T47D (cell line): ENCODE measurements at places on chromosomes 3 and 15.

- peak; percentile 89 for DNase-seq
Observed at GRCh38 chr15:66251790-66252684, 1.5 kb downstream of the MEGF11 start.

GRCh38 chr3:115341208-115341607, 194.1 kb upstream of the ZBTB20 start:
- no peak for DNase-seq

DNA sequence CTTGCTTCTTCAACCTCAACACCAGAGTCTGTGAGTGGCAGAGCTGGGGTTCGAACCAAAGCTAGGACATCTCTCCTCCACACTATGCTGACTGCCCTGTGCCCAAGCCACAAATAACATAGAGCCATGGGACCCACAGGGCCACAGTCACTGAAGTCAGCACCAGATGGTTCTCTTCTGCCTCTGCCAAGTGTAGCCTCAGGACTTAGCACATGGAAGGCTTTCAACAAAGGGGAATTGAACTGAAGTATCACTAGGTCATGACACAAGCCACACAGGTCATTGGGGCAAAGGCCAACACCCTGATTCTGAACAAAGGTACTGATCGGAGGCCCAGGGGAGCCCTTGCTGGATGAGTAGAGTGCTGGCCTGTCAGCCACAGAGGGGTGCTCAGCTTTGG, 83.6 kb downstream of the BDH1 start:
- no peak for DNase-seq

DNA sequence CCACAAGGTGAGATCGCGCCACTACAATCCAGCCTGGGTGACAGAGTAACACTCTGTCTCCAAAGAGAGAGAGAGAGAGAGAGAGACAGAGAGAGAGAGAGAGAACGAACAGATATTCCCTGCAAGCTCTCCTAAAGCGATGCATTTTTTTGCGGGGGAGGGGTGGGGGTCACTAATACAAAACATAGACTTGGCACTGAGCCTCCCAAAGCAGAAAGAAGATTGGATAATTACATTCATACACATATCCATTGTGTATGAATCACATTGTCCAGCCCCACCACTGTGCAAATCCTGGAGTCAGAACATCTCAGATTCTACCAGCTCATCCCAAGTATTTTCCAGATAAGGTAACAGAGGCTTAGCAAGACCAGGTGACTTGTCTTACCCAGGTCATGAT, 459.9 kb downstream of the MAGI1 start:
- no peak for DNase-seq

- no peak for DNase-seq
Observed at GRCh38 chr15:80923668-80924067, 66.0 kb downstream of the MESD start.

- no peak for DNase-seq
Observed at GRCh38 chr3:112755845-112756613, 90.6 kb downstream of the CD200R1L start.

GRCh38 chr3:105518806-105519418, 152.2 kb downstream of the ALCAM start:
- DNase-seq, result peak; percentile 11

GRCh38 chr3:34256021-34256420, 457.6 kb downstream of the PDCD6IP start:
- no peak for DNase-seq

DNA sequence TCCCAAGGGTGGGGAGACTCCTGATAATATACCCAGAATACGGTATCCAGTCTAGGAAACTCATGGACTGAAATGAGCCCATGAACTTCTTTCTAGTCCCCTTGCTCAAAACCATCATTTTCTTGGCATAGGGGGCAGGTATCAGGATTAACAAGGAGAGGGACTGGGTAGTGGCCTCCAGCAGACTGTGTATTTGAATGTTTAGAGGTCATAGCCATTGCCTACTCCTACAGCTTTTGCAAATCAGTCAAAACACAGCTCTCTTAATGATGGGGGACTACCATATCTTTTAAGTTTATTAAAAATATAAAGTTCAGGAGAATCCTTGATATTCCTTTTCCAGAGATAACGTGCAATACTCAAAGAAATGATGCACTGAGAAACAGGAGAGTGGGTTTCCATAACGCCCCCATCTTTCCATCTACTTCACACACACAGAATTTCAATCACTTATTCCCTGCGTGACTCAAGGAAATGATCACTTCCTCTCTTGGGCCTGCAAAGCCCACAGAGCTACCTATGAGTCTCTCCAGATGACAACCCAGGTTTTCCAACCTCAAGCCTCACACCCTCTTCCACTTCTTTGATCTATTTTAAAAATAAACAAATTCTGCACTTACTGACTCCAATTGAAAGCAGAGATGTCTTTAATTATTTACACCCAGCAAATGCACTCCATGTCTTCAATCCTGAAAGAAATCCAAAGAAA, 584.0 kb upstream of the LMCD1 start:
- no peak for DNase-seq

- peak; percentile 90 for DNase-seq
Observed at GRCh38 chr15:101167753-101168462, 83.9 kb downstream of the CHSY1 start.

DNA sequence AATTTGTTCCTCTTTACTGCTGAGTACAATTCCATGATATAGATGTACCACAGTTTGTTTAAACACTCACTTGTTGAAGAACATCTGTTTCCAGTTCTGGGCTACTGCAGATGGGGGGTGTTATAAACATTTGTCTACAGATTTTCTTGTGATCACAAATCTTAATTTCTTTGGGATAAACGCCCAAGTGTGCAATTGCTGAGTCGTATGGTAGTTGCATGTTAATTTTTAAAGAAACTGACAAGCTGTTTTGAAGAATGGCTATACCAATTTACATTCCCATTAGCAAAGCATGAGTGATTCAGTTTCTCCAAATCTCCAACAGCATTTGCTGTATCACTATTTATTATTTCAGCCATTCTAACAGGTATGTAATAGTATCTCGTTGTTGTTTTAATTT, 242.0 kb upstream of the MRPL3 start:
- DNase-seq, result no peak

DNA sequence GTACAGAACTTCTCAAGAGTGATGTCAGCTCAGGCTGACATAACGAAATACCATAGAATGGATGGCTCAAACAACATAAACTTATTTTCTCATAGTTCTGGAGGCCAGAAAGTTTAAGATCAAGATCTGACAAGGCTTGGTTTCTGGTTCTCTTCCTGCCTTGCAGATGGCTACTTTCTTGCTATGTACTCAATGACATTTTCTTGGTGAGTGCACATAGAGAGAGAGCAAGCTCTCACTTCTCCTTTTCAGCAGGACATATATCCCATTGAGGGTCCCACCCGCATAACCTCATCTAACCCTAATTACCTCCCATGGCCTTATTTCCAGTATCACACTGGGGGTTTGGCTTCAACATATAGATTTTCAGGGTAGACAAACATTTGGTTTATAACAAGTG, 1072.1 kb downstream of the PLOD2 start:
- DNase-seq, result no peak

GRCh38 chr15:69149803-69150202, 10.6 kb upstream of the GLCE start:
- DNase-seq, result no peak

DNA sequence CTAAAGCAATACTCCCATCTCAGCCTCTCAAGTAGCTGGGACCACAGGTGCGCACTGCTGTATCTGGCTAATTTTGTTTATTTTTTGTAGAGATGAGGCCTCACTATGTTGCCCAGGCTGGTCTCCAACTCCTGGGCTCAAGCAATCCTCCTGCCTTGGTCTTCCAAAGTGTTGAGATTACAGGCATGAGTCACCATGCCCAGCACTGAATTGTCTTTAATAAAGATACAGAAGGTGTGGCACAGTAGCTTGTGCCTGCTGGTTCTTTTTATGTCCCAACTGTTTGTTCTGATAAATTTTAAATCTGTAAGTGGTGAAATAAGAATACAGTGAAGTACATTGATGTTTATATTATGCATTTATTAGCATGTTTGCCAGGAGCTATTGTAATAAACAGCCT, 20.6 kb upstream of the TRAK1 start:
- DNase-seq, result no peak

GRCh38 chr3:164852866-164853265, 225.4 kb downstream of the SI start:
- no peak for DNase-seq

DNA sequence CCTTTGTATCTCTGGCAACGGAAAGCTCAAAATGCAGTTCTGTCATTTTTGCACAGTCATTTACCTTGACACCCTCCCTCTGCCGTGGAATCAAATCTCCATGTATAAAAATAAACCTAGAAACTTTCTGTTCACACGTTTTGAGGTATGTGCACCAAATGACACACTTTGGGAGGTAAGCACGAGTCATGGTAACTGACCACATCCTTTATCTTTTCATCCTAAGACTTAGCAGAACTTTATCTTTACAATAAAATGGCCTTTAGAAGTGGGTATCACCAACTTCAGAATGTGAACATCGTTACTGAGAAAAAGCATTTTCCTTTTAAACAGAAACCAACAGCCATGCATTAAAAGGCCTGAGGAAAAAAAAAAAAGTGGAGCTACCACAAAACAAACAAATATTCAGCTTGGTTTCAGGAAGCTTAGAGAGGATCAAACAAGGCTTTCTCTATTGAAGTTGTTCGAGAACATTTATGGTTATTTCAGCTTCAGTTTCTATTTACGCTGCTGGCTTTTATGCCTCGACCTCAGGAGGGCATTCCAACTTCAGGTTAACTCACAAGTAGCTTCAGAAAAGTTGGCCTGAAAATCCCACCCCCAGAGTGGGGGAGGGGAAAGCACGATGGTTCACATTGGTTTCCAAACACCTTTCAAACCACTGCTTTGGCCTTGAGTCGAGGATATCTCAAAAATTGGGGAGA, 171.1 kb upstream of the ICE2 start:
- DNase-seq, result no peak

DNA sequence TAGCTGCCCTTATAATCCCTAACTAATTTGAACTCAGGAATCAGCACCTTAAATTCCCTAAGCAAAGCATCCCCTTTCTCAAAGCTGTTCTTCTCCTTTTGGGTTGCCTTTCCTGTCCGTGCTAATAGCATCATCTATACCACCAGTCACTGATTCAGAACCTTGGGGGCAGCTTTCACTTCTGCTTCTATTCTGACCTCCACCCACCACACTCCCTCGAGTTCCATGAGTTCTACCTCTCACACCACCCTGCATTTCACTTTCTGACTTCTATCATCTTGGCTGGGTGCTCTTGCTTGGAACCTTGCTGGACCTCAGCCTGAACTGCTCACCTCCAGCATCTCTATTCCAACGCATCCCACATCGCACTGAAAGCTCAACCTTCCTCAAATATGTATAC, 55.4 kb upstream of the KCNMB2 start:
- DNase-seq, result no peak

- DNase-seq, result no peak
Observed at GRCh38 chr15:71716990-71717389, 93.4 kb upstream of the NR2E3 start.

GRCh38 chr3:101567528-101568317, 6.1 kb downstream of the TRMT10C start:
- DNase-seq, result no peak

GRCh38 chr15:85172846-85173490, 191.3 kb downstream of the PDE8A start:
- no peak for DNase-seq

DNA sequence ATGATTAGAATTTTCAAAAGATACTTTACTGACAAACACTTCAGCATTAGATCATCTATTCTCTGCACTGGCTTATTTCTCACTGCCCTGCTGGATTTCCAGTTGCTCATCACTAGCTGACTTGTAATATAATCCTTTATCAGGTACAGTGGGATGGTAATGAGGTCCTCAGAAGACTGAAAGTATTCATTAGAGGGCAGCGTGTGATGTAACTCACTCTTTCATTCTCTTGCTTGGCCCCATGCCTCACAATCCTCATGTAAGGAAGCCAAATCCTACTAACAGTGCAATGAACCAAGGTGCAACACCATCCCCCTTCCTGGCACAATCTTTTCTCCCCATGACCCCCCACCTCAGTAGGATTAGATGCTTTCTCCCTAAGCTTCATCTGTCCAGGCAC, 289.9 kb downstream of the CTNNB1 start:
- DNase-seq, result no peak

- no peak for DNase-seq
Observed at GRCh38 chr3:137335478-137335877, 377.7 kb downstream of the IL20RB start.

GRCh38 chr15:58438956-58439355, 7.2 kb downstream of the LIPC start:
- peak; percentile 77 for DNase-seq

DNA sequence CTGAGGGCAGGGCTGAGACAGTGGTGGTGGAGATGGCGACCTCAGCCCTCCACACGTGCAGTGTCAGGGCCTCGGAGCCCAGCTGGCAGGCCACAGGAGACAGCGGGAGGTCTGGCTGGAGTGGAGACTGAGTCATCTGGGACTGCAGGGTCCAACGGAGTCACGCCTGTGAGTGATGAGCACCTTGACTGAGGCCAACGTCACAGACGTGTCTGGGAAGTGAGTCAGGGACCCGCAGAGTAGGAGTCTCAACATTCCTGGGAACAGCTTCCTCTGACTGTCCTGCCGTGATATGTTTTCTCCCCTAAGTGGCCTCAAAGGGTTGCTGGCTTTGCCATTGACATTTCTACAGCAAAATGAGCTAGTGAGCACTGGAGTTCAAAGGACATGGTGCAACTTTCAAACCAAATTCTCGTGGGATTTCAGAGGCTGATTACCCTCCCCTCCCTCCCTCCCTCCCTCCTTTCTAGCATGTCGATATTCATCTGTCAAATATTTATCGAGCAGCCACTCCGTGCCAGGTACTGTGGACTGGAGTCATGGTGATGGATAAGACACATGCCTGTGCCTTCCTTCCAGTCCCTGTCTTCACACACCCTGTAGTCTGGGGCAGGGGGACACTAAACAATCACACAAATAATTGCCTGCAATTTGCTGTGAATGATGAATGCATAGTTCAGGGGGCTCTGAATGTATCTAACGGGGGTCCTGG, 53.3 kb upstream of the AMOTL2 start:
- peak; percentile 78 for DNase-seq

- DNase-seq, result peak; percentile 65
Observed at GRCh38 chr3:173584093-173584837, 186.7 kb downstream of the NLGN1 start.

- DNase-seq, result peak; percentile 19
Observed at GRCh38 chr3:33064929-33065328, 32.0 kb downstream of the GLB1 start.

- DNase-seq, result peak; percentile 12
Observed at GRCh38 chr3:12679468-12679867, 15.6 kb upstream of the RAF1 start.

DNA sequence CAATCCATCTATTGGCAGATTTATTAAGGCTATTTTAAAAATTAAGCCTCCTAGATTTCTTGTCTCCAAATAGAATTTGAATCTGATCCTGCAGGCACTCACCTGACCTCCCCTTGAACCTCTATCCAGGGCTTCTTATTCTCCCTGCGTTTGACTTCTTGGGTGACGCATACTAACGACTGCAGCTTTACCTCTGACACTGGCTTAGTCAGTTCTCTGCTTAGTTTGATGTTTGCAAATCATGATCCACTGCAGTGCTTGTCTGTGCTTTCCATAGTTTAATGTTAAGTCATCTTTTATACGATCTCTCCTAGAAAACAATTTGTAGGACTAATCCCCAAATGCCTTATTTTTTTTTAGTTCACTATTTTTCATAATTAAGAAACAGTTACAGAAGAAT, 233.1 kb downstream of the ROBO1 start:
- no peak for DNase-seq

- no peak for DNase-seq
Observed at GRCh38 chr3:61199843-61200242, 51.4 kb downstream of the FHIT start.

- DNase-seq, result no peak
Observed at GRCh38 chr3:193292386-193292785, 51.4 kb downstream of the PLAAT1 start.
